ENCODE measurements at places on chromosomes 6 and 20. TPM values are rescaled to one million over a fixed set of nuclear protein-coding genes. Genes with fewer than 3 reads are reported as not detected.

The PPP1R14C gene
- total RNA-seq = not detected

The SEMG1 gene
- not detected for total RNA-seq

The CCN6 gene
- not detected for total RNA-seq

- no peak for DNase-seq
- no peaks in the 10 kb centered on the region for H3K4me1 ChIP-seq
- no peaks in the 10 kb centered on the region for H3K36me3 ChIP-seq
- H3K4me3 ChIP-seq = no peak overlapping the region
- no peak overlapping the region for H3K27ac ChIP-seq
Measured at GRCh38 chr6:21046276-21046675, 512.0 kb downstream of the CDKAL1 start.

DNA sequence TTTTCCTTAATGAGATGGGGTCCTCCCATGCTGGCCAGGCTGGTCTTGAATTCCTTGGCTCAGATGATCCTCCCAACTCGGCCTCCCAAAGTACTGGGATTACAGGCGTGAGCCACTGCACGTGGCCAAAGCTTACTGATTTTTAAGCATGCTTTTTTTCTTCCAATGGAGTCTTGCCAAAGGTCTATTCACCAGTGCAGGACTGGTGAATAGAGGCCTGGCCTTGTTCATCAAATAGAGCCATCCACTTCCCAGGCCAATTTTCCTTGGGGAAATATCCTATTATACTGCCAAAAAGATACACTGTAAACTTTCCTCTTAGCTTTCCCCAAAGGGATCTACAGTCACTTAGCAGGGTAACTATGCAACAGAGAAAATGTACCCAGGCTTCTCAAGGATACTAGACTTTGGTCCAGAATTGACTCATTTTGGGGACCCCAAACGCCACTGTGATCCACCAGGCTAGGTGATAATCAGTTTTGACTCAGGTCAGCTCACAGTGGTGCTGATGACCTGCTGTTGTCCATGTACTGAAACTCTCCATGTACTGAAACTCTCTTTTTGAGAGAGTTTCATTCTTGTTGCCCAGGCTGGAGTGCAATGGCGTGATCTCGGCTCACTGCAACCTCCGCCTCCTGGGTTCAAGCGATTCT, 91.8 kb downstream of the REPS1 start:
- H3K36me3 ChIP-seq = peaks cover 20% of the 10 kb centered on the region
- H3K4me1 ChIP-seq = no peaks in the 10 kb centered on the region
- no peaks in the 10 kb centered on the region for H3K27me3 ChIP-seq
- H3K27ac ChIP-seq = no peak overlapping the region
- no peak overlapping the region for H3K4me3 ChIP-seq

- no peaks in the 10 kb centered on the region for H3K27me3 ChIP-seq
- no peaks in the 10 kb centered on the region for H3K36me3 ChIP-seq
- peak overlapping the region; percentile 100 for H3K27ac ChIP-seq
- H3K4me3 ChIP-seq = peak overlapping the region; percentile 65
Measured at GRCh38 chr6:32194825-32195651, 2.6 kb upstream of the GPSM3 start.

DNA sequence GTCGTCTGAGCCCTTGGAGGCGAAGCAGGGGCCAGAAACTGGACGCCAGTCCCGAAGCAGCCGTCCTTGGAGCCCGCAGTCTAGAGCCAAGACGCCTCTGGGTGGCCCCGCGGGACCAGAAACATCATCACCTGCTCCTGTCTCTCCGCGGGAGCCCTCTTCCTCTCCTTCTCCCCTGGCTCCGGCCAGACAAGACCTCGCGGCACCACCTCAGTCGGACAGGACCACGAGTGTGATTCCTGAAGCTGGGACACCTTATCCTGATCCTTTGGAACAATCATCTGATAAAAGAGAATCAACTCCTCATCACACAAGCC, 416 bp downstream of the RSPH4A start:
- H3K4me1 ChIP-seq = peaks cover 9% of the 10 kb centered on the region
- H3K4me3 ChIP-seq = peak overlapping the region; percentile 56
- no peaks in the 10 kb centered on the region for H3K27me3 ChIP-seq
- no peak overlapping the region for H3K27ac ChIP-seq
- no peak for DNase-seq

- peaks cover 9% of the 10 kb centered on the region for H3K36me3 ChIP-seq
- DNase-seq = peak; percentile 91
- H3K27me3 ChIP-seq = no peaks in the 10 kb centered on the region
- H3K4me1 ChIP-seq = peaks cover 11% of the 10 kb centered on the region
- peak overlapping the region; percentile 90 for H3K4me3 ChIP-seq
Measured at GRCh38 chr6:139376604-139377218, 2.3 kb upstream of the CITED2 start.
